ENCODE measurements at places on chromosomes 13 and 19.
A peak's percentile ranks its signal among the peaks of the same experiment; 100 is the strongest.

DNA sequence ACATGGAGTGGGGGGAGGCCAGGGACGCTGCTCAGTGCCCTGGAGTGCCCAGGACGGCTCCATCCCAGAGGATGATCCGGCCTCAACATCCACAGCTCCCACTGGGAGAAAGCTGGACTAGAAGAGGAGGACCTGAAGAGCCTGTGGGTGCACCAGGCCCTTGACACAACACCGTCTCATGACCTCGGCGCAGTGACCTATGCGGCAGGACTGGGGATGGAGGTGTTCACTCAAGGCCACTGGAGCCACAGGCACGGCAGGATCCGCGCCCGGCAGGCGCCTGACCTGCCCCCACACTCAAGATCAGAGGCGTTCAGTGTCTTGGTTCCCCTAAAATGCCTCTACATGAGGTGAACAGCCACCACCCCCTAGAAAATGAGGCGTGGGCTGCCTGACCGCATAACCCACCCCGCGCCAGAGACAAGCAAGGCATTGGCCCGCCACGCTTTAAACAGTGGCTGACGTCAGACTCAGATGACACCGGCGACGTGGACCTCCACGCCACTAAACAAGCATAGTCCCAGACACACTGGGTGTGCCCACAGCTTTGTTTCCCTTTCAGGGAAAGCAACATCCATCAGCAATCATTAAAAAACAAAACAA, 8.0 kb downstream of the SGTA start:
- no peak for DNase-seq

DNA sequence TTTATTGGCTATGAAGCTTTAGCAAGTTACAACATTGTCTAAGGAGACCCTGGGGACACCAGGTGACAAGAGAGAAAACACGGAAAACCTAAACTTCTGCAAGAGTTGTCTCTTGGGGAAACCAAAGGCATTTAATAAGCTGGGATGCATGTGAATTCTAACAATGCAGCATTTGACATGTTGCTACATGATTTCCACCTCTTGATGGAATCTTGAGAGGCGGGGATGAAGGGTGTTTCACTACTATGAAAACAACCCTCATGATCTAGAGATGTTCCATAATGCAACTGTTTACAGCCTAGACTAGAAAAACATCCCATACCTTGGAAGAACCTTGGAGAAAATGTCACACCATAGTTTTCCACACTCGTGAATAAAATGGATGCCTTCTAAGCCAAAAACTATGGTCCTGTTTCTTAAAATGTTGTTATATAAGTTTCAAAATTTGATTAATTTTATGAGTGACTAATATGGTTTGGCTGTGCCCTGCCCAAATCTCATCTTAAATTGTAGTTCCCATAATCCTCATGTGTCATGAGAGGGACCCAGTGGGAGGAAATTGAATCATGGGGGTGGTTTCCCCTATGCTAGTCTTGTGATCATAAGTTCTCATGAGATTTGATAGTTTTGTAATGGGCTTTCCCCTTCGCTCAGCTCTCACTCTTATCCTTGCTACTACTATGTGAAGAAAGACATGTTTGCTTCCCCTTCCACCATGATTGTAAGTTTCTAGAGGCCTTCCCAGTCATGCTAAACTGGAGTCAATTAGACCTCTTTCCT, 164.6 kb downstream of the TNFSF13B start:
- no peak for DNase-seq

GRCh38 chr13:100392709-100393630, 195.6 kb downstream of the GGACT start:
- DNase-seq = peak; percentile 78

GRCh38 chr13:40490086-40490758, 176.2 kb downstream of the FOXO1 start:
- no peak for DNase-seq

DNA sequence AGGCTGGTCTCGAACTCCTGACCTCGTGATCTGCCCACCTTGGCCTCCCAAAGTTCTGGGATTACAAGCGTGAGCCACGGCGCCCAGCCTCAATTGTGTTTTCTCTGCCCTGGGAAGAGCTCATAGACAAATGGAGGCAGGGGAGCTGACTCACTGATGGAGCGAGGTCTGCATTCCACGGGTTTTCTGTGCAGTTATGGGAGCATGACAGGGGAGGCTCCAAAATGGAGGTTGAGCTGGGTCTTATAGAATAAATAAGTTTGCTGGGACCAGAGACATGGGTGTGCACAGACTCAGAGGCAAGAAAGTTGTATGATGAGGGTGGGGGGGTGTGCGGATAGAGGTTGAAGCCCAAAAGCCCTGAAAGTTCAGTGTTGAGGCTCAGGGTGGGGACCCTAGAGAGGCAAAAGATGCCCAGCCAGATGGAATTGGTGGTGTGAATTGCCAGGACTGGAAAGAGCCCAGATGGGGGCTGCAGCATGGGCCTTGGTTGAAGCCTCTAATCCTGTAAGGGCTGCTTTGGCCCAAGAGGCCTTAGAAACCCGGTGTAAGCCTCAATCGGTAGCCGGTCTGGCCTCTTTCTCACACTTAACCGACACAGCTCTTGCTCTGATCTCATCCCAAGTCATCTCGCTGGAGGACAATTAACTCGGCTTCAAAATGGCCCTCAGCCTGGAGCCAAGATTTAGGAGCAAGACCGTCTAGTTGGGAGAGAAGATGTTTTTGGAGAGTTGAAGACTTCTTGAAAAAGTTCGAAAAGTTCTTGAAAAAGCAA, 1.9 kb downstream of the TPM4 start:
- no peak for DNase-seq

- no peak for DNase-seq
These were observed 38.9 kb downstream of the LACC1 start for GRCh38 chr13:43918636-43919035.

DNA sequence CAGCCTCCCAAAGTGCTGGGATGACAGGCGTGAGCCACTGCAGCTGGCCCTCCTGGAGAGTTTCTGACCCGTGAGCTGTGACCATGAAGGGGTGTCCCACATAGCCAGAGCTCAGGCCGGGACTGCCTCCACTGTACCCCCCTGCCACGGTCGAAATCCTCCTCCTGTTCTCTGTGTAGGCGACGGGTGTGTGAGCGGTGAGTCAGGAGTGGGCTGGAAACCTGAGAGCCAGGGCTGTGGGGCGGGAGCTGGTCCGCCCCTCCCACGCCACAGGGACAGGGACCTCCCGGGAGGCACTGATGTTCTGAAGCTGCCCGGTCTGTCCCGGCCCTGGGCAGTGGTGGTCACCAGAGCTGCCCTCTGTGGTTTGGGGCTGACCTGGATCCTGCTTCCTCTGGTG, 3.9 kb downstream of the WDR18 start:
- DNase-seq = no peak

- DNase-seq = no peak
These were observed 8.5 kb downstream of the ILF3 start for GRCh38 chr19:10662384-10663251.

DNA sequence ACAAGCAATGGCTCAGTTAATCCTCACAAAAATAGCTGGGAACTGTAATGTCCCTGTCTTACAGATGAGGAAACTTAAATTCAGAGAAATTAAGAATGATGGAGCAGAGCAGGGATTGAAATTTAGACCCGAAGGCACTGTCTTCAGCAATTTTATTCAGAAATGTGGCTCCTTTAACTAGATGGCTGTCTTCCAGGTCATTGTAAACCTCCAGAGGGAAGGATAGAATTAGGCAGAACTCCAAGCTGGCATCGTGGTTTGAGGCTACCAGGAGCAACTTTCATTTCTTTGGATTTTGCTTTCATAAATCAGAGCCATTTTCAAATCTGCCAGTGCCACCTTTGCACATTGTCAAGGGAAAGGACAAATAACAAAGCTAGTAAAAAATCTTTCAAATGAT, 339.0 kb downstream of the DCT start:
- DNase-seq = no peak

DNA sequence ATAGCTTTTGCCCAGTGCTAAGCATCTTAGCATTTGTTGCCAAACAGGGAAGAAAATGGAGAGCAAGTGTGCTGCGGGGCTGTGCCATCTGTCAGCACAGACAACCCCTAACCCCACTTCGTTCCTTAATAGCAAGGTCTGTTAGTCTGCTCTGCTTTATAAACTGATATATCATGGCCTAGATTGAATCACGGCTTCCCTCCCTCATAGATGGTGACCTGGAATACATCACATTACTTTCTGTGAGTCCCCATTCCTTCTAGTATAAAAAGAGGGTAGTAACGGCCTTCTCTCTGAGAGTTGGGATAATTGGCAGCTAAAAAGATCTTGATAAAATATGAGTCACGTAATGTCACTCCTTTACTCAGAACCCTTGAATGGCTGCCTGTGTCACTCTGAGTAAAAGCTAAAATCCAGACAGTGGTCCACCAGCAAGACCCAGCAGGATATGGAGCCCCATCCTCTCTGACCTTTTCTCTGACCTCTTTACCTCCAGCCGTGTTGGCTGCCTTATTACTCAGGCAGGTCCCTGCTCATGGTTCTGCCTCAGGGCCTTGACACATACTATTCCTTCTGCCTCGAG, 151.7 kb downstream of the DLEU7 start:
- DNase-seq = no peak

GRCh38 chr19:4976401-4977298, 7.7 kb downstream of the KDM4B start:
- DNase-seq = no peak

- no peak for DNase-seq
These were observed 247.6 kb upstream of the ARGLU1 start for GRCh38 chr13:106815545-106815944.

GRCh38 chr13:112756081-112756480, 66.2 kb downstream of the ATP11A start:
- DNase-seq = no peak

DNA sequence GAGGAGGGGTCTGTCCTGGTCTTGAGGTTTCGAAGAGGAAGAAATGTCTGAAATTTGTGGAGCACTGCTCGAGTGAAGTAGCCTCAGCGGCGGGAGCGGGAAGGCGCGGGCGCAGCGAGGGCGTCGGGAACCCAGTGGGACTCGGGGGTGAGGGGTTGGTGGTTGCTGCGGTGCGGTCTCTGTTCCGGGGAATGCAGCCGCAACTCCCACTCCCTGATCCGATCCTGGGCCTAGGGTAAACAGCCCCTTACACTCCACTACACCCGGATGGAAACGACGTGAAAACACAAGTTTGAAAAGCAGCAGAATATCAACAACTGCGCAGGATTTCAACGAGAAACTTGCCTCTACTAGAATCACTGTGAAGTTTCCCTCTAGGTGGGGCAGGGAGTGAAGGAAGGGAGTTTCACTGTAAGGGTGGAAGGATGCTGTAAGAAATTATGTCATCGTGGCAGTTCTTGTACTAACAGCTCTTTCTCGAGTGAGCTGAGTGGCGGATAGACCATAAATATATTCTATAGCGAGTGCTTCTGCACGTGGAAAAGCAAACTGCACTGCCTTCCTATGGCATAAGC, 2.0 kb upstream of the KLF12 start:
- peak; percentile 15 for DNase-seq

- DNase-seq = no peak
These were observed 899 bp downstream of the GIPC3 start for GRCh38 chr19:3586127-3586626.

- DNase-seq = no peak
These were observed 5.6 kb upstream of the ZNF607 start for GRCh38 chr19:37725181-37725580.

- DNase-seq = no peak
These were observed 245.2 kb upstream of the DACH1 start for GRCh38 chr13:72112216-72112615.

DNA sequence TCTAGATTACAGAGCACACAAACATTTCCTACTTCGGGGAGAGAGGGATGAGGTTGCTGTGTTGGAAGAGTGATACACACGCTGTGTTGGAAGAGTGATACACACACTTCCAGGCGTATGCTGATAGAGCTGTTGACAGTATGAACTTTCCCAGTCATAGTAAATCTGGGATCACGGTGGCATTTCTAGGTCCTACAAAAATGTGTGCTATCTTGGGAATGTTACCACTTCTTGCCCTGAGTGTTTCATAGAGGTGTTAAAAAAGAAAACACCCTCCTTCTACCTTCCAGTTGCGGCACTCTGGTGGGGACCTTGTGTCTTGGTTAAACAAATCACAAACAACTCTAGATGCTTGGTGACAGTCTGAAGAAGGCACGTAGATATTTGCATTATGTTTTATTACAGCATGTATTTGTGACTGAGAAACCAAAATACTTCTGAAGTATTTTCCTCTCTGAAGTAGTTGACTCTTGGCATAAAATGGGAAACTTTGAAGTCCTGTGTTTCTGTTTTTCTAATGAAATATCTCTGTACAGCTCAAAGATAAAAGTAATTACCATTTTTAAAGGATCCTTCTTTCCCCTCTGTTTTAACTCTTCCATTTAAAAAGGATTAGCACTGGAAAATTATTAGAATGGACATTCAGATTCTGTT, 52.5 kb downstream of the ARHGAP35 start:
- no peak for DNase-seq

GRCh38 chr13:96650301-96650886, 343.9 kb downstream of the OXGR1 start:
- peak; percentile 4 for DNase-seq

GRCh38 chr19:33799476-33799875, 2.8 kb downstream of the KCTD15 start:
- DNase-seq = no peak

DNA sequence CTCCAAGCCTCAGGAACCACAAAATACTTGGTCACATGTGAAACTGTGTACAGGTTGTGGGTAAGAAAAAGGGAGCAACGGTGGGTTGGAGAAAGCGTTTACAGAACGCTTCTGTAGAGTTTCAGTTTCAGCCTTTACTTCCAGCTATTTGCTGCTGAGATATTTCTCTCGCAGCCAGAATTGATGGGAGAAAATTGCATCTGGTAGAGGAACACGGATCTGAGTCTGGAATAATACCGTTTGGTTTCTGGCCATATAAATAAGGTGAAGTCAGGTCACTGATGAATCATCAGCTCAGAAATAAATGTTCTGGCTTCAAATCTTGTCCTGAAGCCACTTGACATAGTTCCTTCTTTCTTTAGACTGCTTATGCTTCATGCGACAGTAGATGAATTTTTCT, 20.3 kb upstream of the RFC3 start:
- no peak for DNase-seq

- no peak for DNase-seq
These were observed 3.3 kb upstream of the KLK15 start for GRCh38 chr19:50836543-50837195.

DNA sequence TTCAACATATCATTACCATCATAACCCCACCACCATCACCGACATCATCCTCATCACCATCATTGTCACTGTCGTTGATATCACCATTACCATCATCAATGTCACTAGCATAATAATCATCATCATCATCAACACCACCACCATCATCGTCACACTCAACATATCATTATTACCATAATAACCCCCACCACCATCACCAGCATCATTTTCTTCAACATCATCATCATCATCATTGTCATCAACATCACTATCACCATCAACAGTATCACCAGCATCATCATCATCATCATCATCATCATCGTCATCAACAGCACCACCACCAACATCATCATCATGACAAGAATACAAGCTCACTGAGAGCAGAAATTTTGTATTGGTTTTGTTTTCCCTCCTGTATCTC, 83.8 kb downstream of the MBD3L1 start:
- no peak for DNase-seq
